ENCODE measurements at places on chromosomes 4 and X.

GRCh38 chr4:88599714-88600113, 7.4 kb downstream of the HERC3 start:
- DNase-seq = no peak

GRCh38 chr4:157115613-157116335, 39.8 kb downstream of the GLRB start:
- no peak for DNase-seq

DNA sequence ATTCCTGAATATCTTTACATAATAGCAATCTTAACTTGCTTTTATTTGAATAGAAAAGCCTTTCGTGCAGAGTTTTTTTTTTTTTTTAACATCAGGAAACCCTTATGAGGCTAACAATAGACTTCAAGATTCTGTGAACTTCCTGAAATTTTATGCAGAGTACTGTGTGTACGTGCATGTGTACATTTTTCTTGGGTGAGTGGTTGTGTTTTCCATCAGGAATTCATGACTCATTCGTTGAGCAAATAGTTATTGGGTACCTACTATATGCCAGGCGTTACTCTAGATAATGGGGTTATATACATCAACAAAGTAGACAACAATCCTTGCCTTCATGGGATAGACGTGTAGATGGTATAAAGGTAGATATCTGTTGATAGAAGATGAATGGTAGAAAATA, 59.1 kb downstream of the MRPL1 start:
- DNase-seq = no peak

DNA sequence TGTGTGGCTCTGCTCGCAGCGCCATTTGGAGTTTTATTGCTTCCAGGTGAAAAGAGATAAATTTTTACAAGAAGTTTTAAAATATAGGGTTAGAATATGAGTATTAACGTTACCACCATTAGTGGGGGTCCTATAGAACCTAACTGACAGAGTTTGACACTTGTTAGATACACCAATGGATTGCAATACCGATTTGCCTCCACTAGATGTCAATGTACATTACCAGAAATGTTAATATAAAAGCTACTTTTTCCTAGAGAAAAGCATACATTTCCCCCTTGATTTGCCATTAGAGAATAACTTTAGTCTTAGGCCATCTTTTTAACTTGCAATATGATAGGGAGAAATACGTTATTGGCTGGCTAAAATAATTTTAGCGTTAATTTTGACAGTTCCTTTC, 108.4 kb downstream of the LINC00632 start:
- no peak for DNase-seq

- no peak for DNase-seq
Measured at GRCh38 chr4:20621476-20621875, 78.8 kb upstream of the PACRGL start.

DNA sequence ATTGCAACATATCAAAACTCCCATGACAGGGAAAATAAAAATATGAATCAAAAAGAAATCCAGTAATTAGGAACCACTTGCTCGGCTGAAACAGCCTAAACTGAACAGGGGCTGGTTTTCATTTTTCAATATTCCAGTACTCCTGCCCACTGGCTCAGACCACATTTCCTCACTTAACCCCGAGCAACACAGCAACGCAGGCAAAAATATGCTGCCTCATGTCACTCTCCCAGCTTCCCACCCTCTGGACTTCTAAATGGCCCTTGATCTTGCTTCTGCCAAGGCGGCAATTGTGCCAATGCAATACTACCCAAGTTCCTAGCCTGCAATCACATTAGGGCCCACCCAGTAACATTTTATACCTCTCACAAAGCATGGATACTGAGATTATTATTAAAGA, 30.6 kb downstream of the USP46 start:
- DNase-seq = no peak

DNA sequence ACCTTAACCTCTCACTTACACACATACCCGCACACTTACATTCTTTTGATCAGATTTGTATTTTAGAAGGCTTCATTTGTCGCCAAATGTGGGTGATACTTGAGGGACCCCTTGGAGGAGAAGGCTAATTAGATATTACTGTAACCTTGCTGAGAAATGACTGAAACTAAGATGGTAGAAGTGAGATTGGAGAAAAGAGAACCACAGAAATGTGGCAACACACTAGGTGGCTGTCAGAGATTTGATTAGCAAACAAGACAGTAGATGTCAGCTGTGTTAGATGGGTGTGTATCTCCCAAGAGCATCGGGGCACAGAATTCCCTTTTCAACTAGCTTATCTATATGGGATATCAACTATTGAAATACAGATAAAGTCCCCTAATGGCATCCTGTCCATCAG, 149.3 kb upstream of the FABP2 start:
- DNase-seq = no peak

DNA sequence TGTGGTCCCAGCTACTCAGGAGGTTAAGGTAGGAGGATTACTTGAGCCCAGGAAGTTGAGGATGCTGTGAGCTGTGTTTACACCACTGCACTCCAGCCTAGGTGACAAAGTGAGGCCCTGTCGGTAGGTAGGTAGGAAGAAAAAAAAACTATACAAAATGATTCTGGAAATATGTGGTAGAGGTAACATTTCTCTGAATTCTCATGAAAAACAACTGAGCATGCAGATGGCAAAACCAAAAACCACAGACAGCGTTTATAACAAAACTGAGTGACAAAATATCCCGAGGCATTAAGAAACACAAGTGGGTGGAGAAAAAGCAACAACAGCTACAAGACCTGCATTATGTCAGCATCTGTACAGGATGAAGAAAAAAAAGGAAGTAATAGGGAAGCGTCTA, 211.7 kb downstream of the DLG3 start:
- no peak for DNase-seq

GRCh38 chr4:137238456-137239162, 293.7 kb downstream of the PCDH18 start:
- no peak for DNase-seq

GRCh38 chr4:8076023-8076422, 82.6 kb downstream of the ABLIM2 start:
- DNase-seq = no peak

DNA sequence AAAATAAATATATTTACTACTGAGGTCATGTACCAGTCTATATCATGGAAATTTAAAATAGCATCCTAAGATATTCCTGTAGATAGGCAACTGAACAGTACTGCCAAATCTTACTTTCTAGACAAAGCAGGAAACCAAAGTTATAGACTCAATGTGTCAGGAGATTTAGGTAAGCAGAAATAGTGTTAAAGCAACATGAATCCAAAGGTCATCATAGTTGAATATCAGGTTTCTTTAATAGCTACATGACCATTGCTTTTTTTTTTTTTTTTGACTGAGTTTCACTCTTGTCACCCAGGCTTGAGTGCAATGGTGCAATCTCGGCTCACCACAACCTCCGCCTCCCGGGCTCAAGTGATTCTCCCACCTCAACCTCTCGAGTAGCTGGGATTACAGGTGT, 20.2 kb upstream of the ACSL4 start:
- DNase-seq = no peak

DNA sequence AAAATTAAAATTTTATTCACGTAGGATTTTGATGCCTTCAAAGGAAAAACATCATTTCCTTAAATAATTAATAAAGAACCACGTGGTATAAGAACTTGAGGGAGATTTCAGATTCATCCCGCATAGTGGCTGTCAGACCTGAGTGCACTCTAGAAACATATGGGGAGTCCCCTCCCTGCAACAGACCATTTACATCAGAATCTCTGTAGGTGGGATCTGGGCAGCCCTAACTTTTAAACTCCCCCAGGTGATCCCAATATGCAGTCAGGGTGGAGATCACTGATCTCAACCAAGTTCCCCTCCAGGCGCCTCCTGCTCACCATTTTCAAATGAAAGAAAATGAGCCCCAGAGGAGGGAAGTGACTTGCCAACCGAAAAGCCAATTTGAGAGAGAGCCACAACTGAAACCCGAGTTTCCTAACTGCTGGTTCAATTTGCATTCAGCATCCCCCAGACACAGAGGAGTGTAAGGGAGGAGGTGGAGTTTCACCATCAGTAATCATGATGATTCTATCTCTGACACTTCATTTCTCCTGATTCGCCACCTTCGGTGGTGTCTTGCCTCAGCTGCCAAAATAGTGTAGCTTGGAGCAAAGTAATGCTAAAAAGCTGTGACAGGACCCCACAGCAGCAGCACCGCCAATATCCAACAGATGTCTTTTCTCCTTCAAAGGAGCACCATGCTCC, 11.4 kb downstream of the RNF150 start:
- DNase-seq = no peak

DNA sequence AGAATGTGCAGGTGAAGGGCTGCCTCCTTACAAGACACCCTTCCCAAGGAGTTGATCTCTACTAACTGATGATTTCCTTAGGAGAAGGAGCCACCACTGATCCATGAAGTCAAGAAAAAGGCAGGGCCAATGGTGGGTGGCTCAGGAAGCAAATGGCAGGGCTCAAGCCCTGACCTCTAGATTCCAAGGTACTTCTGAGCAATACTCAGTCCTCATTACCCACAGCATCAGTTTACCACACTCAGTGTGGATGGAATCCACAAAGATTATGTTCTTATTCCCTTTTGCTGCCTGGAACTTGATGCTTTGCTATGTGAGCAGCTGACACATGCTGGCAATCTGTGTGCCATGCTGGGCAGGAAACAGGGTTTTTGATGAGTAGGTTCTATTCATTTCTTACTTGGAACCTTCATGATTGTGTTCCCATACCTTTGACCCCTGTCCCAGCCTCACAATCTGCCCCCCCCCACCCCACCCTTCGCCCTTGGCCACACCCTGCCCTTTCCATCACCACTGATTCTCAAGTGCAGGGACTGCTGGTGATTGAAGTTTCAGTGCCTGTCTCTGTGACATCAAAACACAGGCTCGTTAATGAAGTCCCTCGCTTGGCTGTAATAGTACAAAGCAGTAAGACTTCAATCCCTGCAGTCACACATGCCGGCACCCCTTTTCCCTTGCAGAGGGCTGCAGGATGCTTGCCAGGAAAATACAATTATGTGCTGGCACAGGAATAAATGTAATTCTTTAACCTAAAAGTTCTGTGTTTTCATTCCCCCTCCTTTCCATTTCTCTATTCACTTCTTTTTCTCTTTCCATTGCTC, 135.6 kb upstream of the GPC4 start:
- DNase-seq = no peak

GRCh38 chr4:89879215-89879614, 15.4 kb upstream of the MMRN1 start:
- no peak for DNase-seq

GRCh38 chrX:38347136-38347535, 5.3 kb upstream of the OTC start:
- DNase-seq = no peak

DNA sequence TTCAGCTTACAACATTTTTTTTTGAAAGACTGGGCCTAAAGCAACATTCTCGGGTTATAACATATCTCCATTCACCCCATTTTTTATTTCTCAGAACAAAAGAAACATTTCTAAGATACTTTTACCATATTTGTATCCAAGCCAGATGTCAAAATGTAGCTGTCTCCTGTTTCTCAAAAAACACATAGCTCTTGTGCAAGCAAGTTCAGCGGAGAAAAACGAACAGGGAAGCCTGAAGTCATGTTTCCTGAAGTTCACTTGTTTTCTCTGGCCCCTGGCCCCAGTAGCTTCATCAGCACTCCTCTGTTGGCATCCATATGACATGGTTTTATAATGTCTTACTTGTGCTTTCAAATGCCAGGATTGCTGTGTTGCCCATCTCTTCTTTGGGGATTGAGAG, 218.2 kb downstream of the BANK1 start:
- DNase-seq = no peak

DNA sequence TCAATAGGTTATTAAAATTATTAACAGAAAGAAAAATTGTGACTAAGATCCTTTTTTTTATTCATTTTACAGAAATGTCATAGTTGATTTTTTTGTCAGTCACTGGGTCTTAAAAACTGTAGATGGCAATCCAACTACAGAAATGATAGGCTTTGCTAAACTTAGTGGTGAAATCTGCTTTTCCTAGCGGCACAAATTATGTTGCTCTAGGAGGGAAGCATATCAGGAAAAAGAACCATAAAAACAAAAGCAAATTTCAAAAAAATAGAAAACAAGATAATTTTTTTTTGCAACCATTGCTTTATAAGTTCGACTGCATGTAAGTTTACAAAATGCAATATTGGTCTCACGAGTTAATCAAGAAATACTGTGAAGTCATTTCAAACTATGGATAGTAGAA, 443.5 kb upstream of the IGFBP7 start:
- no peak for DNase-seq

GRCh38 chrX:67583171-67583570, 39.4 kb downstream of the AR start:
- DNase-seq = no peak

DNA sequence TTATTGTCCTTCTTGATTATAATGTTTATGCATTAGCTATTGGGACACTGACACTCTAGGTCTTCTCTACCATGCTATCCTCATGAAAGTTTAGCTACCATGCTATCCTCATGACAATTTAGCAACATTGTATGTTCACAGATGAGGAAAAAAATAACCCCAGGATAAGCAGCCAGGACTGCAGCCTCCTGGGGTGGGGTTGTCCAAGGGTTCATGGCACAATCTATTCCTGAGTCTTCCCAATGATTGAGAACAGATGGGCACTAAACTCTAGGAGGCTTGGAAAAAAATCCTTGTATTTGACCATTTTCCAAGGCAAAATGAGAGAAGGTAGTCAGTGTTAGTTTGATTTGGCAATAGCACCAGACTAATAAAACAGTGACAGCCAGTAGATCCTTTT, 619.8 kb upstream of the LCORL start:
- no peak for DNase-seq

GRCh38 chrX:31629195-31629594, 557.4 kb upstream of the FTHL17 start:
- no peak for DNase-seq

GRCh38 chr4:25058796-25059195, 28.1 kb upstream of the LGI2 start:
- no peak for DNase-seq

DNA sequence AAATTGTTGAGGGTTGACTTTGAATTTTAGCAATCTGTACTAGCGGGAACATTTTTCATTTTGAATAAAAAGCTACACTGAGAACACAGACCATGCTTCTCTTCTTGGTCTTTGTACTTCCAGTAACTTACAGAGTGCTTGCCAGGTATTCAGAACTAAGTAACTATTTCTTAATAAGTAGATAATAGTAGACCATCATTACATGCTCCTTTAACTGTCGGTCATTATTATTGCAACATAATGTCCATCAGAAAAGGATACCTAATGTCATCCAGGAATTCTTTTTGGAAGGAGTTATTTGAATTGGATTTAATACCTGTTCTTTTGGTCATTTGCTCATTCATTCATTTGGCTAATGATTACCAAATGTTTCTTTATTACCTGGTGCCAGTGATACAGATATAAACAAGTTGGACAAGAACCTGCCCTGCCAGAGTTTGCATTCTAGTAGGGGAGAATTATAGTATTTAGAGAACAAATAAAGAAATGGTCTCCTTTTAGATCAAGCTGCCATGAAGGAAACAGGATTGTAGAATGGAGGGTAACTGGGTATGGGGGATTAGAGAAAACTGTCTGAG, 32.7 kb downstream of the CWH43 start:
- no peak for DNase-seq
